Smooth muscle cell of bladder (primary cell): ENCODE measurements at places on chromosomes 5 and 9. TPM values are rescaled to one million over a fixed set of nuclear protein-coding genes. Genes with fewer than 3 reads are reported as not detected.

The GABRA6 gene
- not detected in 2 replicates for total RNA-seq

The WDR31 gene
- 1.8 and 3.4 TPM in 2 replicates for total RNA-seq

The CDC20B gene
- under 0.01 TPM in 1 of 2 replicates, not detected in the other for total RNA-seq

The OR13C3 gene
- total RNA-seq = not detected in 2 replicates

The NFIB gene
- total RNA-seq = 9.7 and 13.6 TPM in 2 replicates

The TAF11L13 gene
- total RNA-seq = not detected in 2 replicates

The CCL27 gene
- total RNA-seq = not detected in 2 replicates

The SLC6A3 gene
- under 0.01 TPM in 1 of 2 replicates, not detected in the other for total RNA-seq

The FBXW5 gene
- total RNA-seq = 116 and 152 TPM in 2 replicates

The TLX3 gene
- not detected in 2 replicates for total RNA-seq

The DND1 gene
- total RNA-seq = 0.14 TPM in 1 of 2 replicates, not detected in the other

The CCDC127 gene
- total RNA-seq = 3.8 and 7.0 TPM in 2 replicates

The ABCA1 gene
- total RNA-seq = 222 and 232 TPM in 2 replicates

The CD14 gene
- total RNA-seq = 2.9 and 8.8 TPM in 2 replicates

The COL23A1 gene
- under 0.01 TPM in 1 of 2 replicates, not detected in the other for total RNA-seq

The RNF183 gene
- not detected in 2 replicates for total RNA-seq

The ENHO gene
- not detected in 2 replicates for total RNA-seq

The TMC1 gene
- total RNA-seq = 0.18 and 0.43 TPM in 2 replicates

The GLDC gene
- total RNA-seq = 1.4 TPM in 1 of 2 replicates, not detected in the other
